Peyer's patch (tissue), 4 donors: ENCODE measurements at places on chromosomes 4 and X. TPM values are rescaled to one million over a fixed set of nuclear protein-coding genes. Genes with fewer than 3 reads are reported as not detected.

The RASSF6 gene
- 48.7 TPM for total RNA-seq

The TMEM128 gene
- total RNA-seq, result 13.1 TPM

The IL2 gene
- not detected for total RNA-seq

The KLHL34 gene
- 5.1 TPM for total RNA-seq

The EMD gene
- total RNA-seq, result 26.1 TPM

The STK32B gene
- total RNA-seq, result 1.0 TPM

The DMRTC1 gene
- total RNA-seq, result not detected

The PPP4R3C gene
- not detected for total RNA-seq

The KCNE5 gene
- not detected for total RNA-seq

The XAGE1A gene
- total RNA-seq, result not detected

The MAGED1 gene
- total RNA-seq, result 42.1 TPM

The KDR gene
- total RNA-seq, result 5.2 TPM

DNA sequence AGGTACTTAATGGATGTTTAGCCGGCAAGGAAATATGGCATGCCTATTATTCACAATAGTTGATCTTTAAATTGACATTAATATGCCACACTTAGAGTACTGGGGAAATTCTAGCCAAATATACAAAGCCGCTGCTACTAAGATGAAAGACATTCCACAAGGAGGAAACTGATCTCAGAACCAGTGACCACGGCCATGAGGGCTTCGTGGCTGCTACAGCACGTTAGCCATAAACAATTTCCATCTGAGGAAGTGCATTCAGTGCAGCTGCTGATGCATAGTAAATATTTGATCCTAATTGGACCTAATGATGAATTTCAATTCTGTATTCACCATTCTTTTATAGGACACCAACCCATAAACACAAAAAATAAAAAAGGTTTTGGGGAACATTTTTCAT, 59.1 kb downstream of the SORBS2 start:
- H3K4me3 ChIP-seq, result no peak overlapping the region
- DNase-seq, result no peak
- H3K4me1 ChIP-seq, result no peaks in the 10 kb centered on the region
- no peaks in the 10 kb centered on the region for H3K27me3 ChIP-seq
- no peaks in the 10 kb centered on the region for H3K36me3 ChIP-seq

DNA sequence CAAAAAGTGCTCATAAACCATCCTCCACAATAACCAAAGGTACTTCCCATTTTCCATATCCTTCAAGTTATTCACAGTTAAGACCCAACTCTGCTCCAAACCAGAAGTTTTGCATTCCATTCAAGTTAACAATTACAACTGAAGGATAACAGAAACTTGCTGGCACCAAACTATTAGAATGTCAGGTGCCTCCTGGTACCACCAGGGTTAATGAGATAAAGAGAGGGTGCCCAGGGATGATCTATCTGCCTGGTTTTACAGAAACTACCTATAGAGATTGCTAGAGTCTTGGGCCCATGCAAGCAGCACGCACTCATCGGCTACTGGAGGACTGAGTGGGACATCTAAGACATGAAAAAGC, 114.6 kb downstream of the RBM47 start:
- no peaks in the 10 kb centered on the region for H3K27me3 ChIP-seq
- no peaks in the 10 kb centered on the region for H3K36me3 ChIP-seq
- H3K27ac ChIP-seq, result peak overlapping the region; percentile 86
- H3K4me1 ChIP-seq, result peaks cover 15% of the 10 kb centered on the region
- no peak for DNase-seq
- H3K4me3 ChIP-seq, result peak overlapping the region; percentile 65

- H3K27me3 ChIP-seq, result no peaks in the 10 kb centered on the region
- no peak for DNase-seq
- H3K36me3 ChIP-seq, result no peaks in the 10 kb centered on the region
- no peaks in the 10 kb centered on the region for H3K4me1 ChIP-seq
These were observed 214.0 kb upstream of the UGT8 start for GRCh38 chr4:114384629-114385028.

DNA sequence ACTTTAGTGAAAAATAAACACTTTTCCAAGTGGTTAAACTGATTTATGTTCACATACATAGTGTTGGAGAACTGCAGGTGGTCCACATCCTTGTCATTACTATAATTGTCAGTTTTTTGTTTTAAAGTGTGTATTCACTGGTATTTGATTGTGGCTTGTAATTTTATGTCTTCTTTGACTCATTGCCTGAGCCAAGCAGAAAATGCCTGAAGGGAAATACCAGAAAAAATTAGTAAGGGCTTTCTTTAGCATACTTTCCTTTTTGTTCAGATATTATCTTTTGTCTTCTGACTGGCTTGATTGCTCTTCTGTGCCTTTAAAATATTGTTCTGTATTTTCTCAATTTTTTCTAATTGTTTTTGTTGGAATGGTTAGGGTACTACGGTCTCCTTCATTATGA, 981.3 kb downstream of the C4orf33 start:
- H3K27ac ChIP-seq, result no peak overlapping the region
- H3K4me1 ChIP-seq, result no peaks in the 10 kb centered on the region
- DNase-seq, result no peak
- no peaks in the 10 kb centered on the region for H3K27me3 ChIP-seq
- H3K4me3 ChIP-seq, result no peak overlapping the region
- H3K36me3 ChIP-seq, result no peaks in the 10 kb centered on the region

- H3K27me3 ChIP-seq, result no peaks in the 10 kb centered on the region
- no peaks in the 10 kb centered on the region for H3K4me1 ChIP-seq
- no peak for DNase-seq
- H3K36me3 ChIP-seq, result no peaks in the 10 kb centered on the region
- H3K27ac ChIP-seq, result no peak overlapping the region
These were observed 72.2 kb downstream of the CWH43 start for GRCh38 chr4:49058306-49058705.

DNA sequence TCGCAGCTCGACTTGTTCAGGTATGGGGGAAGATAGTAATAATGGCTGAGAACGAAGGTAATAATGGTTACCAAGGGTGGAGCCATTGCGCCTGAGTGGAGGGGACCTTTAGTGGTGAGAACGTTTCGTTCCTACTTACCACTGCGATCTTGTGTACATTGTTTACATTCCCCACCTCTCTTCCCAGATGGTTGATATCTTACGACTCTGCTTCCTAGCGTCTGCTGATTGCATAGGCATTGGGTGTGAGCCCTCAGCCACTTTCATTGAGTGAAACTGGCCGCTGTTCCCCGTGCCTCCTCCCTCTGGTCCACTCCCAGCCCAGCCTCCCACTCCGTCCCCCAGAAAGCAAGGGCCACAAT, 850 bp downstream of the IGBP1 start:
- peak; percentile 49 for DNase-seq
- H3K4me1 ChIP-seq, result peaks cover 11% of the 10 kb centered on the region
- H3K36me3 ChIP-seq, result no peaks in the 10 kb centered on the region
- peak overlapping the region; percentile 84 for H3K27ac ChIP-seq
- H3K4me3 ChIP-seq, result peak overlapping the region; percentile 55

GRCh38 chr4:158859661-158860060, 90.8 kb downstream of the FNIP2 start:
- no peak overlapping the region for H3K4me3 ChIP-seq
- H3K27me3 ChIP-seq, result no peaks in the 10 kb centered on the region
- H3K4me1 ChIP-seq, result no peaks in the 10 kb centered on the region

DNA sequence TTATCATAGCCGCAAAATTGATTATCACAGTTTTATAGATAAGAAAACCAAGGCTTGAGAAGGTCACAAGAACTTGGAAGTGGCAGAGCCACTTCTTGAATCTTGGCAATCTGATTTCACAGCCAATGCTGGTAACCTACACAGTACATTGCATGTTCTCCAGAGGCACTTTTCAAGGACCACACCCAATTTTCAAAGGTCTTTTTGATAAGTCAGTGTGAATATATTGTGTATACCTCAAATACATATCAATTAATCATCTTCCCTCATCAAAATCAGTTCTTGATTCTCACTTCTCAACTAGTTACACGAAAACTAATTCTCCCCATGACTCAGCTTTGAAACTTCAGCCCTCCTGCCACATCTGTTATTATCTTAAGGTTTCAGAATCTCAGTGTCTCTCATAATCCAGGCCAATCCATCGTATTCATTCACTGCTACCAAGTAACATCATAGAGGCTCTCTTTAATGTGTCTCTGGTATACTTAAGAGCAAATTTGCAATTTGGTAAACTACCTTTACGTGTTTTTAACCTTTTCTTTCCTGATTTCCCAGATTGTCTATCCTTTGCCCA, 16.8 kb downstream of the CAMK2D start:
- H3K36me3 ChIP-seq, result no peaks in the 10 kb centered on the region
- H3K4me3 ChIP-seq, result no peak overlapping the region
- H3K27ac ChIP-seq, result peak overlapping the region; percentile 17
- no peaks in the 10 kb centered on the region for H3K27me3 ChIP-seq
- no peak for DNase-seq

- no peaks in the 10 kb centered on the region for H3K27me3 ChIP-seq
- no peak overlapping the region for H3K4me3 ChIP-seq
- H3K4me1 ChIP-seq, result no peaks in the 10 kb centered on the region
These were observed 387.1 kb downstream of the PPP3CA start for GRCh38 chr4:100960232-100960631.

- DNase-seq, result no peak
- H3K4me3 ChIP-seq, result no peak overlapping the region
These were observed 52.4 kb upstream of the APELA start for GRCh38 chr4:164824581-164824980.

DNA sequence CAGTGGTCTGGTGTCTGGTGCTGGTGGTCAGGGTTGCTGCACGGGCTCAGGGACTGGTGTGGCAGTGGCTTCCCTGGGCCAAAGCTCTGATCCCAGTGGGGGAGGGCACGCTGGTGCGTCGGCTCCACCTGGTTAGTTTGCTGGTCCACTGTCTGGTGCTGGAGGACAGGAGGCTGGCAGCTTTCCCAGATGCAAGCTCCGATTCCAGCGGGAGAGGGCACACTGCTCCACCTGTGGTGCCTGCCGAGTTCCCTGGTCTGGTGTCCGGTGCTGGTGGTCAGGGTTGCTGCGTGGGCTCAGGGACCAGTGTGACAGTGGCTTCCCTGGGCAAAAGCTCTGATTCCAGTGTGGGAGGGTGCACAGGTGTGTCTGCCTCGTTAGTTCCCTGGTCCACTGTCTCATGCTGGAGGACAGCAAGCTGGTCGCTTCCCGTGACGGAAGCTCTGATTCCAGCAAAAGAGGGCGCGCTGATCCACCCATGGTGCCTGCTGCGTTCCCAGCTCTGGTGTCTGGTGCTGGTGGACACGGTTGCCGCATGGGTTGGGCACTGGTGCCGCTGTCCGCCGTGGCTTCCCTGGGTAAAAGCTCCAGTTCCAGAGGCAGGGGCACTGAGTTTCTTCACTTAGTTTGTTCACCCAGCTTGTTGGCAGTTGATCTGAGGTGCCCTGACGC, 5.8 kb downstream of the VMA21 start:
- H3K4me3 ChIP-seq, result no peak overlapping the region
- no peaks in the 10 kb centered on the region for H3K4me1 ChIP-seq
- no peak overlapping the region for H3K27ac ChIP-seq
- H3K36me3 ChIP-seq, result no peaks in the 10 kb centered on the region
- no peak for DNase-seq
- H3K27me3 ChIP-seq, result no peaks in the 10 kb centered on the region

DNA sequence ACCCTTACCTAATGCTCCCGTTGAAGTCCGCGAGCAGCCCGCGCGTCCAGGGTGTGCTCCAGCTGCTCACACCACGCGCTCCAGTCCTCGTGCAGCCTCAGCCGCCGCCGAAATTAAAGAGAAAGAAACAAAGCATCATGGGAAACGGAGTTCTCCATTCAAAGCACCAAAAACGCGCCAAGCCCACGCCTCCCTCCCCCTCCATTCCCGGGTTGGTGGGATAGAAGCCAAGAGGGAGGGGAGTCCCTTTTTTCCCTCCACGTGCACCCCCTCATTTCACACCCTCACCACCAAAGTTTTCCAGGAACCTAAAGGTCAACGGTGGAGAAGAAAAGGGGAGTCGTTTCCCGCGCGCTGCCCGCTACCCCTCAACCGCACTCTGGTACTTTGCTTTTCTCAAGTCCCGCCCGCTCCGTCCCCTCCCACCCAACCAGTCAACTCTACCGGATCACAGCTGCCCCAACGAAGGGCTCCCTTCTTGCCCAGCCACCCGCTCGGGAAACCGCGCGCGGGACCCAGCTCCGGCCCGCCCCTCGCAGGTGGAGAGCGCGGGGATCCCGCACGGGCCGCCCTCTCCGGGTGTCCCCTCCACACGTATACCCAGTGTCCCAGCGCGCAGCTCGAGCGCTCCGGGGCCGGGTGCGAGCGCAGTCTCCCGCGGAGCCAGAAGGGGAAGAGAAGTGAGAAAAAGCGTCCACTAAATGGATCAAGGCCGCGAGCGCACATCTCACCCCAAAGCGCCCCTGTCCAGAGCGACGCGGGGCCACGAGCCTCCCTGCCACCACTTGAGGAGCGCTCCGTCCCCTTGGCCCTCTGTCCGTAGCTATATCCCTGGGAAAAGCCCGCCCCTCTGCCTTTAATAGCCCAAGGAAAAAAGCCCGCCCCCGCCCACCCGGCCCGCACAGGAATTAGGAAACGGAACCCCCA, 65.1 kb upstream of the CCDC160 start:
- no peaks in the 10 kb centered on the region for H3K27me3 ChIP-seq
- no peaks in the 10 kb centered on the region for H3K4me1 ChIP-seq
- no peak overlapping the region for H3K27ac ChIP-seq
- peak overlapping the region; percentile 50 for H3K4me3 ChIP-seq

DNA sequence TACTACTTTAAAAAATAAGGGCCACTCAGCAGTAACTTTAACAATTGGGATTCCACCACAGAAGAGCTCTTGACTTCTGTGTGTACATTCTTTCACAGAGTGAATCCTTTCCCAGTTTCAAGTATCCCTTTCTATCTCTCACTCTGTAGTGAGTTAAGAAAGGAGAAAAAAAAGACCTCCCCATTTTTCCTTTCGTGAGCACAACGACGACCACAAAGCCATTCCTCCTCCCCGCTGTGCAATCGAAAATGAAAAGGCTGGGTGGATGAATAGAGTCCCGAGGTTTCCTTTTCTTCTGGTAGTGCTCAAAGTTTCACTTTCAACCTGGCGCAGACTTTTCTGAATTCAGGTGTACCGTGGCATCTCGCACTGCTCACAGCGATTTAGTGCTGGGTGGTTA, 58.0 kb downstream of the TAB3 start:
- DNase-seq, result no peak
- H3K4me3 ChIP-seq, result no peak overlapping the region
- no peaks in the 10 kb centered on the region for H3K4me1 ChIP-seq
- H3K27me3 ChIP-seq, result no peaks in the 10 kb centered on the region
- H3K27ac ChIP-seq, result no peak overlapping the region

GRCh38 chr4:159134429-159134828, 31.6 kb downstream of the RAPGEF2 start:
- H3K36me3 ChIP-seq, result no peaks in the 10 kb centered on the region
- H3K4me3 ChIP-seq, result no peak overlapping the region
- H3K27ac ChIP-seq, result no peak overlapping the region

GRCh38 chr4:172040766-172041165, 227.6 kb downstream of the GALNTL6 start:
- no peak for DNase-seq
- no peaks in the 10 kb centered on the region for H3K4me1 ChIP-seq
- H3K27me3 ChIP-seq, result no peaks in the 10 kb centered on the region
- no peak overlapping the region for H3K27ac ChIP-seq
